T-helper 1 cell (primary cell): ENCODE measurements at places on chromosomes 12 and 14.

DNA sequence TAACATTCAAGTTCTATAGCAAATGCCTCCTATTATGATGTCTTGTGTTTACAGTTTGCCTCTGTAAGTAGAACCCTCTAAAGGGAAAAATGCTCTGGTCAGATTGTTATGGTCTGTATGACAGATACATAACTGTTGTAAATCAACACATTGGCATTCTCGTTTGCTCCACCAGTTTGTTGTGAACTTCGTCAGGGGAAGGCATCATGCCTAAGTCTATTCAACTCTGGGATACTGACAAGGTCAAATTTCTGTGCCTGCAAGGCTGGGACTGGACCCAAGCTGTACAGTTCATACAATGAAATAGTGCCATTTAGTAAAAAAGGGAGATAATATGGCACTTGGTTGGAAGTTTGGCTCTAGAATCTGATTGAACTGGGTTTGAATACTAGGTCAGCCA, 392.3 kb downstream of the RAD51B start:
- DNase-seq: no peak

DNA sequence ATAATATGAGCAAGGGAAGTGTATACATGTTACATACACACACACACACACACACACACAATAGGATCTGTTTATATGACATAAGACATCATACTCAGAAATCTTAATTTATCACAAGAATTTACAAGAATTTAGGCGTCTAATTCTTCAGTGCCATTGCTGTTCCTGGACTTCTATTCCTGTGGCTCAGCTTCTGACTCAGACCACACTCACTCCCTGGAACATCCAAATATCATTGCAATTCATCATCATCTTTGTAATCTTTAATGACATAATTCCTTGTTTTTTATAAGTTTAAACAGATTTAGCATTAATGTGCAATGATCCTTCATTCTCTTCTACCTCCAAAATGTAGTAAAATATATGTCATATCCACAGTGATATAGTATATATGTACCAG, 544.2 kb downstream of the FOXG1 start:
- DNase-seq: no peak

DNA sequence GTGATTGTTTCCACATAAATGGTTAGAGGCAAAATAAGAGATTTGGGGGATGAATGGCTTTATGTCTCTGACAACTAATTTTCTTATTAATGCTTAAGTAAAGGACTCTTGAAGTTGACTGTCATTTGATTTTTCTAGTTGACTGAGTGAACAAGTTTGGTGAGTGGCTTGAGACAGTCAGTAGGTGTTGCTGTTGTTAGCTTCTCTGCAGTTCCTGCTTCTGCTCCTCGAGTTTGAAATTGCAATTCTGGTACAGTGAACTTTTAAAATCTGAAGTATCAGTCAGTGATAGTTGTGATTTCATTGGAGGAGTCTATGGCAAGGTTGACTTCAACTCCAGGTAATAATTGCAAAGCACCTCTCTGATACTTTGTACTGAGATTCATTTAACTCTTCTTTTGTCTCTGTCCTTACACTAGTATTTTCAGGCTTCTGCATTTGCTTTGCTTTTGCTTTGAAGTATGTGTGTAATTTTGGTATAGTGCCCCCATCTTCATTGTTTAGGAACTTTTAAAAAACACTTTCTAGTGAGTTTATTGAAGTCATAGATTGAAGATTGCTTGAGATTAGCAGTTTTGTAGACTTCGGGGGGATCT, 415.5 kb downstream of the PCNX1 start:
- no peak for DNase-seq

DNA sequence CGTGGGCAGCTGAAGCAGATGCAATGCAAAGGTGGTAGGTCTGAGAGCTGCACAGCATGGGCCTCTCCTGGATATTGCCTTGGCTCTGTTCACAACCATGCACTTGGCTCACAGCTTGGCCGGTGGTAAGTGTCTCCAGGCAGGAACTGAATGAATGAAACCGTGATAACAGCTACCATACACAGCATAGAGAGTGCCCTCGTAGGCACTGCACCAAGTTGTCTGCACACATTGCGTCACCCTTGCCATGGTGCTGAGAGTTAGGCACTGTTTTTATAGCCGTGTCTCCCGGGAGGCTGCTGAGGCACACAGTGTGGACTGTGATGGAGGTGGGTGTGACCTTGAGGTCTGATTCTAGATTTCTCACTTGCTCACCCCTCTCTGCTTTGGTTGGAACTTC, 157.6 kb upstream of the VASH1 start:
- DNase-seq: no peak

DNA sequence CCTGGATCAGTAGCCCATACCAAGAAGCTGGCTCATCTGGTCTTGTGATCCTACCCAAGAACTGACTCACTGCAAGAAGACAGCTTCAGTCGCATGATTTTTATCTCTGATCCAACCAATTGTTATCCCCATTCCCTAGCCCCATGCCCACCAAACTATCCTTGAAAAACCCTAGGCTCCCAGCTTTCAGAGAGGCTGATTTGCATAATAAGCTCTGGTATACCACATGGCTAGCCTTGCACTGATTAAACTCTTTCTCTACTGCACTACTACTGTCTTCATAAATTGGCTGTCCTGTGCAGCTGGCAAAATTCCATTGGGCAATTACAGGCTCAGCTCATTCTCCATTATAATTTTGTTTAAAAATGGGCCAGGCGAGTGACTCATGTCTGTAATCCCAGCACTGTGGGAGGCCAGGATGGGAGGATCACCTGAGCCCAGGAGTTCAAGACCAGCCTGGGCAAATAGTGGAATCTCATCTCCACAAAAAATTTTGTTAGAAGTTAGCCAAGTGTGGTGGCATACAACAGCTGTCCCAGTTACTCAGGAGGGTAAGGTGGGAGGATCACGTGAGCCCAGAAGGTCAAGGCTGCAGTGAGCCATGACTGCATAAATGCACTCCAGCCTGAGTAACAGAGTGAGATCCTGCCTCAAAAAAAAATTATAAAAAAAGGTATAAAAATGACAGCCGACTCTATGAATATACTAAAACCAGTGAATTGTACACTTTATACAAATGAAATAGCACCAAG, 76.7 kb upstream of the EIF5 start:
- no peak for DNase-seq

- no peak for DNase-seq
Measured at GRCh38 chr12:2273288-2273687, 220.5 kb downstream of the CACNA1C start.

GRCh38 chr14:24713404-24713803, 79.4 kb upstream of the GZMB start:
- DNase-seq: no peak

GRCh38 chr12:13386323-13387039, 190.0 kb downstream of the EMP1 start:
- DNase-seq: no peak

- no peak for DNase-seq
Measured at GRCh38 chr12:78293059-78293686, 462.5 kb downstream of the NAV3 start.

DNA sequence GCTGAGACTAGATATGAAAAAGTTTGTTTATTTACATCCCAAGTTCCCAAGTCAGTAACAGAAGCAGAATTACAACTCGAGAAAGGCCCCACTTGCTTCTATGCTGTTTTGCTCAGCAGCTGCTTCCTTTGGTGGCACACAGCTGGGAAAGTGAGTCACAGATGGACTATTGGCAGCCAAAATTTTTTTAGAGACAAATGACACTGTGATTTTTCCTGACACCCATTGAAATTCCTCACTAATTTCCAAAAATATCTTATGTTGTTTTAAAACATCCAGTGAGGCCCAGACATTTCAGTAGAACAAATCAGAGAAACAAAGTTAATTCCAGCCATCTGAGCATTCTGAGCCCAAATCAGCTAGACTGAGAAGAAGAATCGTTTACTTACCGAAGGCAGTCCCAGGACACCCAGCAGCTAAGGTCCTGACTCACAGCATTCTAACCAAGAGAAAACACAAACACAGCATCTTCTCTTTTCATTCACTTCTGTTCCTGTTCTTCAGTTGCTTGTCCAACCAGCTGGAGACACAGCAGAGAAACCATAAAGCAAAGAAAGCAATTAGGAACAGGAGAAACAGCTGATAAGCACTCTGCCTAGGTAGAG, 188.3 kb downstream of the DAD1 start:
- DNase-seq: no peak

DNA sequence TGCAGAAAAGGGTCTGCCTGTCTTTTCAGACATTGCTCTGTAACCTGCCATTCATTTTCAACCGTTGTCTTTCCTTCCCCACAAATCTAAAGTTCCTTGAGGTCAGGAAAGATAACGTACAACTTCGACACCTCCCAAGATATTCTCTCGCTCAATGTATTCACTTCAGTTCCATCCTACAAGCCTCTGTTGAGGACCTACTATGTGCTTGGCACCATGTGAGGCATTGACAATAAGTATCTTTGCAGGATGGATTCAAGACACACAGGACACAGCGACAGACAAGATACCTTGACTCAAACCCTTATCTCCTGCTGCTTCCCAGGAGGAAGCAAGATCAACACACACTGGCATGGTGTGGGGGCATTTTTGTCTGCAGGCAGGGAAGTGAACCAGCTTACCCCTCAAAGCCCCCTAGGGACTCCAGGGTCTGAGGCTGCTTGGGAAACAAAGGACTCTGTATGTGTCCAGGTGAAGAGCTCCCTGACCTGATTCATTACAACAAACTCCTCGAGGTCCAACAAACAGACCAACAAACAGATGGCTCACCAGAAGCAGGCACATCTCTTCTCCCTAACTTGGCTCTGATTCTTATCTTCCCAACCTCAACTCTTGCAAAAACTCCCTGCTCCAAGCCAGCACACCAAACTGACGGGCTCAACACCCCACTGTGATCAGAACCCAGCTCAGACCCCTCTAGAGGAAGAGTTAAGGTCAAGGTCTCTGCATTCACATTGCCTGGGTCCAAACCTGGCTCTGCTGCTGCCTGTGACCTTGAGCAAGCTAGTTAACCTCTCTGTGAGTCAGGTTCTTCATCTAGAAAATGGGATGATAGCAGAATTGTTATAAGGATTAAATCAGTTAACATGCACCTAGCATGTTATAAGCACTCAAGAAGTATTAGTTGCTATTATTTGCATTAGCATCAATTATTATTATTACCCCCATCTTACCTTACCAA, 6.3 kb downstream of the NUAK1 start:
- no peak for DNase-seq

DNA sequence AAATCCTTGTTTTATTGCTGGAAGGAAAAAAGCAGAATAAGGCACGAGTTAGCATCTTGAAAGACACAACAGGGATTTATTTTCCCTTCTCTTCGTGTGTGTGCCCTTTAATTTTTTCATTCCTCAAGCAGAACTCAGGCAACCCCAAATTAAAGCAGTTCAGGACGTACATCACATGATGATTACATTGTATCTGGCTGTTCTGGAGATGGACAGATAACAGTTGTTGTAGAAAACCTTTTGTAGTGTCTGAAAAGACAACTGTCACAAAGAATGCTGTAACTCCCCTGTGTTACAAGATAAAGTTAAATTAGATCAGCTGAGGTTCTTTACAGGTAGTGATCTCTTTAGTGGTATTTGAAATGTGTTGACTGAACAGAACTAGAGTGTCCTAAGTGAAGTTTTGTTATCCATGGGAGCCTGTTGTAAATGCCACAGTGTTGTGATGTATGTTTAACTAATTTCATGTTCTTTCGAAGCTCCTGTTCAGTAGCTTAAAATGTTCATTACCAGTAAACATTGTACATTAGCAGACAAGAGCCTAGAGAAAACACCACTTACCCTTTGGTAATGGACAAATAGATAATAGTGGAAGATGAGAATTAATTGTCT, 58.5 kb downstream of the TMTC2 start:
- DNase-seq: no peak

GRCh38 chr14:92950773-92951172, 27.8 kb downstream of the CHGA start:
- no peak for DNase-seq

GRCh38 chr12:82810568-82810967, 123.9 kb downstream of the TMTC2 start:
- no peak for DNase-seq

GRCh38 chr14:43087666-43088065, 1419.4 kb downstream of the FSCB start:
- no peak for DNase-seq

- DNase-seq: no peak
Measured at GRCh38 chr12:66072135-66072534, 58.4 kb downstream of the LLPH start.

- DNase-seq: no peak
Measured at GRCh38 chr12:121804417-121805111, 755 bp downstream of the SETD1B start.

- peak; percentile 28 for DNase-seq
Measured at GRCh38 chr14:39431416-39432178, 636 bp downstream of the FBXO33 start.

DNA sequence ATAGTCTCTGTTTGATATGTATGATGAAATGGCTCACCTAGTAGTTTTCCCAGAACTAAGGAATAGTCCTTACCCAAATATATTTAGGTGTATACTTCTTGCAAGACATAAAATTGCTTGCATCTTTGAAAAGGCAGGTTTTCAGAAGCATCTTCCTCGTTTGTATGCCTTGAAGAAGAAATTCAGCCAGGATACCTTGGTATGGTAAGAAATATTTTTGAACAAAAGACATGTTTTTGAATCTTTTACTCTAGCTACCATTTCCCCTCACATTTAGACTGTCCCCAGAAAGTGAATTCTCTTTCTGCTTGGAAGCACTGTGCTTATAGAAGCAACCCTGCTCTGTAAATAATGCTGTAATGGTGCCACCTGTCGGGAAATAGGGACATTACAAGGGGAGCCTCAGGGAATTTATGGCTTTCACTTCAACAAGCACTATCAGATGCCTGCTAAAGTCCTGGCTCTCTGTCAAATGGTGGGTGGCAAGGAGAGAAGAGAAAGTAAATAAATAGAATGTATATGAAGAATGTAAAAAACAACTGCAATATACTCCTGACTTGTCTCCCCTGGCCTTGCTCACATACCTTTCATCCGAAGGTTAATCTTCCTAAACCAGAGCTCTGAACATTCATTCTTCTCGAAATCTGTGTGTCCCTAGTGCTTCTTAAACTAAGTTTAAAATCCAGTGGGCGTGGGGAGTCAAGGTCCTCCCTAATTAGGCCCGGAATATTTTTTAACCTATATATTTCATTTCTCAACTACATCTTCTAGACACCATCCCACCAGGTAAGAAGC, 6.1 kb downstream of the CCDC184 start:
- DNase-seq: peak; percentile 50

- no peak for DNase-seq
Measured at GRCh38 chr12:53586745-53587144, 39.4 kb downstream of the ATF7 start.

DNA sequence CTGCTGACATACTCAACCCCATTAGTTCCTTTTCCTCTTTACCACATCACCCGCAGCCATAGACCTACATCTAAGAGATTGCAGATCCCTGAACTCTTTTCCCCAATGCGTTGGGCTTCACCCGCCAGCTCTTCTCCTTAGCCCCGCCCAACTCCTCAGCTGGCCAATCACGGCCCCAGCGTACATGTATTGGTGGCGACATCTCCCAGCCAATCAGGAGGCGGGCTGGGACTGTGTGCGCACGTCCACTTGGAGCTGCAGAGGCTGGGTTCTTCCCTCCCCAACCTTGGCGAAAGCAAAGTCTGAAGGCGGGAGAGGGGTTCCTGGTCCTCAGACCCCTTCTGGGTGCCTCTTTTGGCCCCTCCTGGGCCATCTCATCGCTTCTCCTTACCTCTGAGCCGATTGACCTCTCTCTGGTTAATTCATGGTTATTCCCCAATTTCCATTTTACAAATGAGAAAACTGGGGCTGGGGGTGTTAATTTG, 11.0 kb downstream of the PDE1B start:
- peak; percentile 88 for DNase-seq
